Midbrain (tissue), 1 donor: ENCODE measurements at places on chromosomes 16 and 17.
A peak's percentile ranks its signal among the peaks of the same experiment; 100 is the strongest.

- no peak for DNase-seq
These were observed 65.0 kb downstream of the NXN start for GRCh38 chr17:914561-914960.

GRCh38 chr16:80041410-80041809 lies 440.9 kb upstream of the MAF start:
- DNase-seq: no peak

GRCh38 chr17:2363318-2363717 lies 26.0 kb downstream of the SGSM2 start:
- no peak for DNase-seq

DNA sequence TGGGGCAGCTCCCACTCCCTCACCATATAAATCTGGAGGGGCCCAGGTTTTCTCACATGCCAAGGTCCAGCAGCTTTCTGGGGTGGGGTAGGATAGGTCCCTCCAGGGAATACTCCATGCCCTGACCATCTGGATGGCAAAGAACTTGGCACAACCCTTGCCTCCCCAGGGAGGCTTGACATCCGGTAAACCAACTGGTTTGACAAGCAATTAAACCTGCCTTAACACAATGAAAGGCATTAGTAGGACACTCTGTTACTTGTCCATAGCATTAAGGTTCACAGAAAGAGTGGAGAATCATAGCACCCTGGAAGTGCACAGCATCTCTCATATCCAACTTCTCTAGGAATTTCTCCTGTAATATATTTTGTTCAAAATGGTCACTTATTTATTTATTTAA lies 63.9 kb upstream of the MAF start:
- no peak for DNase-seq

GRCh38 chr17:68600931-68601564 lies at the start of gene FAM20A:
TSS of gene FAM20A (minus strand) at chr17:68601367. CDS start at chr17:68600666, 701 bp downstream.
- no peak for DNase-seq

- DNase-seq: no peak
These were observed 330 bp downstream of the CASKIN2 start for GRCh38 chr17:75514919-75515495.

- DNase-seq: no peak
These were observed 71.9 kb downstream of the AXIN2 start for GRCh38 chr17:65489413-65490155.

DNA sequence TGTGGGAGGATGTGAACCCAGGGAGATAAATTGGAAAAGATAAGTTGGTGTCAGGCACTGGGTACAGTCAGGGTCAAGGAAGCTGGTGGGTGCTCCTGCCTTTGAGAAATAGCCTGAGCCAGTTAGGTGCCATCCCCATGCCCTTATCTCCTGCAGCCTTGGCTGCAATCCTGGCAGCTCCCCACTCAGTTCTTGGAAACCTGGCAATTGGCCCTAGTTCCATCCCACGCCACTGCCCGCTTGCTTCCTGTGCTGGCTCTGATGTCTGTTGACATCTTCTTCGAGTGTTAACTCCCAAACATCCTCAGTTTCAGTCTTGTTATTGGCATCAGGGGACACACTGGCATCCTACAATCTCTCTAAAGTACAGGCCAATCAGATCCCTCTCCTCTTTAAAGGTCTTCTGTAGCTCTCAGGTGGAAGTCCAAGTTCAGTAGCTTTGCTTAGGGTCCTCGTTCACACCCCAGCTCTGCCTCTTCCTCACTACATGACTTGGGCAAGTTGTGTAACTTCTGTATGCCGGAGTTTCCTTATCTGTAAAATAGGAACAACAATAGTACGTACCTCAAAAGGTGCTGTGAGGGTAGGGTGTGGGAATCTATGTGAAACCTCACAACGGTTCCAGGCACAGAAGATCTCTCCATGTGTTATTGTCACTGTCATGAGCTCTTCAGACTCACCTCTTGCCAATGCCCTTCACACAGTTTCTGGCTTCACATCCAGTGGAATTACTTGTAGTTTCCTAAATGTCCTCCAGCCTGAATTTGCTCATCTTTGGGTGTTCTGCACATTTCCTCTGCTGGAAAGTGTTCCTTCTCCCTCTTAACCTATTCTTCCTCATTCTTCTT lies 13.5 kb upstream of the PRKAR1A start:
- DNase-seq: no peak

DNA sequence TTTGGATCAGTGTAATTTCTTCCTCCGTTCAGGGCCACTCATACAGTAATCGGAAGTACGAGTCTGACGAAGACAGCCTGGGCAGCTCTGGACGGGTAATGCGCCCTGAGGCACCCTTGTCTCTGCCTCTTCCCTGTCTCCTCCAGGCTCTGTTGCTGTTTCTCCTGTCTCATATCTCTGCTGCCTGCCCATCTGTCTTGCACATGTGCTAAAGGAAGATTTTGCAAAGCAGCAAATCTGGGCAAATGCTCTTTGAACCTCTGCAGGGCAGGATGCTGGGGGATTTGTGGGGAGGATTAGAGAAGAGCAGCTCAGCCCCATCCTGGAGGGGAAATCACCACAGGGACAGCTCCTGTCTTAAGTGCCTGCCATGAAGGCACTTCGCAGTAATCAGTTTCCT lies 32.4 kb upstream of the POLR3E start:
- peak; percentile 7 for DNase-seq

GRCh38 chr17:6162216-6162615 lies 92.0 kb downstream of the WSCD1 start:
- no peak for DNase-seq

GRCh38 chr16:1538804-1539520 lies 5.5 kb downstream of the TMEM204 start:
- DNase-seq: no peak

- DNase-seq: no peak
These were observed 26.2 kb downstream of the C16orf78 start for GRCh38 chr16:49399594-49400364.

DNA sequence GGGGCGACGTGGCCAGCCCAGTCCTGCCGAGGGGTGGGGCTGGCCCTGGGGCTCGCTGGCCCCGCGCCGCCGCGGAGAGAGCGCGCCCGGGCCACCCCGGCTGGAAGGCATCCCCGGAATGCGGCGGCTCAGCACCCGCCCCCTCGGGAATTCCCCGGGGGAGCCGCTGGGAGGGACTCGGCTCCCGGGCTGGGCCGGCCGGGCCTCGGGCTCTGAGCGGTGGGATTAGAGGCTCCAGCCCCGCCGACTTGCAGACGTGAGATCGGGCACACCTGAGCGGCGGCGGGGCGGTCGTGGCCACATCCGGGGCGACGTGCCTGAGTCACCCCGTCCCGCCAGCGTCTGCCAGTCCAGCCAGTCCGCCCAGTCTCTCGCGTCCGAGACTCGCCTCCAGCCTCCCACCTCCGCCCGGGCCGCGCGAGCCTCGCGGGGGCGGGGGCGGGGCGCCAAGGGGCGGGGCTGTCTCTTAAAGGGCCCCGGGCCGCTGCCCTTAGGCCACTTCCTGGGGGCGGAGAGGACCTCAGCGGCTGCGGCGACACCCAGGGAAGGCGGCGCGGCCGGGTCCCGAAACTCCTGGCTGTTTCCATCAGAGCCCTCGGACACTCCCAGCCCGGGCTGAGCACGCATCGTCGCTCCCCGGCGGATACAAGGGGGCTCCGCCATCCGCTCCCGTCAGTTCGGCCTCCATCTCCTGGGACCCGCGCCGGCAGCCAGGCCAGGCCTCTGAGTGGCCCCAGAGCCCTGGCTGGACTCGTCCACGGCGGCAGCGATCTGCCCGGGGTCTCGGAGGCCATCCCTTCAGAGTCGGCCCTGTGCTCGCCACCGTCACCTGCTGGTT lies at the start of gene KCTD11:
TSS of gene KCTD11 (plus strand) at position 498 of the 838 bp plus-strand sequence.
- peak; percentile 75 for DNase-seq

DNA sequence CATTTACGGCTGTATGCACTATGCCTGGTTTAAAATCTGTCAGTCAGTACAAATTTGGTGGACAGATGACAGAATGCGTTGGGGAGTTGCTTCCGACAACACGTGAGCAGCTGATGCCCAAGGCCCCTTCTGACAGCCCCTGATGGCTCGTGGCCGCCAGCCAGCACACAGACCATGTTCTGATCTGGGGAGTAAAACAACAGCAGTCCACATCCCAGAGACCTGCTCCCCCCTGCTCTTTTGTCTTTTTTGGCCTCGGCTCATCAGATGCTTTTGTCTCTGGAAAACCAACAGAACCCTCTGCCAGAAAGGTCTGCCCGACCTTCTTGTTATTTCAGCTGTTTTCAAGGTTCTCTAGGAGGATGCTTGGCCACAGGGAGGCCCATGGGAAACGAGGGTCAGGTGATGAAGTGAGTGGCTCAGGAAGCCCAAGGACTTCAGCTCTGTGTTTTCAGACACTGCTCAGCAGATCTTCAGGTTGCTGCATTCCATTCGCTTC lies 10.8 kb downstream of the ARSG start:
- DNase-seq: no peak

DNA sequence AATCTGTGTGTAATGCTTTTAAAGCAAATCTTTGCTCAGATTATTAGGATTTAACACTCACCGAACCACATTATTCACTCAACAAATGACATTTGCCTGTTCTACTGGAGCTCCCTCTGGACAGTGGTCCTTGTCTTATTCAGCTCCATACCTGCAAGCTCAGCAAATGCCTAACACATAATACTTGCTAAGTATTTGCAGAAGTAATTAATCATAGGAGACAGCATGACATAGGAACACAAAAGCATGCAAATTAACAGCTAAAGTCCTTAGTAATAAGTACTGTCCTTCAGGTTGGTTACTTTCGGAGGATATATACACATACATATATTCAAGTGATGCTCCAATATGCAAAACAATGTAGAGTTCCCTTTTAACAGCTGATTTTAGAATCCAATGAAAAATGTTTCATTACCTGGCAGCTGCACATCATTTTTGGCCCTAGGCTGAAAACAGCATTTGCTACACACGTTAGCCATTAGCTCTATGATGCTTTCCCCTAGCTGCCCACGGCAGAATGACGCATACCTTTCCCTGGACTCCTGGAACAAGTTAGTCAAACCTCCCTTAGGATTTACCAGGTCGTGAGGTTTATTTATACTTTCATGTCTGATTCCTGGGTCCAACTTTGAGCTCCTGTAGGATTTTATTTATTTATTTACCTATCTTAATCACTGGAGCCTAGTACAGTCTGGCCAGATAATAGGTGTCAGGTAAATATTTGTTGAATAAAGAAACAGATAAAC lies 8.6 kb downstream of the BRD7 start:
- no peak for DNase-seq

DNA sequence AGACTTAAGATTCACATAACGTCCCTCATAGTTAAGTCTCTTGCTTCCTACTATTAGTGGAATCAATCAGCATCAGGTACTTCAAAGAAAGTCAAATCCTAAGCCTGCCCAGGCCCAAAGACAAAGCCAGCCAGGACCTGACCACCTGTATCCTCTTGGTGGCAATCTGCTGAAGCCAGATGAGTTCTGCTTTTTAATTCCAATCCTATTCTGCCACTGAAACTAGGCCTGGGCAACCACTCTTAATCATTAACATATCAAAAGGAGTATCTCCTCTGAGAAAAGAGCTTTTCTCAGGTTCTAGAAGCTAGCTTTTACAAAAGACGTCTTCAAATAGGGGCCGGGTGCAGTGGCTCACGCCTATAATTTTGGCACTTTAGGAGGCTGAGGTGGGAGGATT lies 15.1 kb upstream of the GLG1 start:
- DNase-seq: no peak

DNA sequence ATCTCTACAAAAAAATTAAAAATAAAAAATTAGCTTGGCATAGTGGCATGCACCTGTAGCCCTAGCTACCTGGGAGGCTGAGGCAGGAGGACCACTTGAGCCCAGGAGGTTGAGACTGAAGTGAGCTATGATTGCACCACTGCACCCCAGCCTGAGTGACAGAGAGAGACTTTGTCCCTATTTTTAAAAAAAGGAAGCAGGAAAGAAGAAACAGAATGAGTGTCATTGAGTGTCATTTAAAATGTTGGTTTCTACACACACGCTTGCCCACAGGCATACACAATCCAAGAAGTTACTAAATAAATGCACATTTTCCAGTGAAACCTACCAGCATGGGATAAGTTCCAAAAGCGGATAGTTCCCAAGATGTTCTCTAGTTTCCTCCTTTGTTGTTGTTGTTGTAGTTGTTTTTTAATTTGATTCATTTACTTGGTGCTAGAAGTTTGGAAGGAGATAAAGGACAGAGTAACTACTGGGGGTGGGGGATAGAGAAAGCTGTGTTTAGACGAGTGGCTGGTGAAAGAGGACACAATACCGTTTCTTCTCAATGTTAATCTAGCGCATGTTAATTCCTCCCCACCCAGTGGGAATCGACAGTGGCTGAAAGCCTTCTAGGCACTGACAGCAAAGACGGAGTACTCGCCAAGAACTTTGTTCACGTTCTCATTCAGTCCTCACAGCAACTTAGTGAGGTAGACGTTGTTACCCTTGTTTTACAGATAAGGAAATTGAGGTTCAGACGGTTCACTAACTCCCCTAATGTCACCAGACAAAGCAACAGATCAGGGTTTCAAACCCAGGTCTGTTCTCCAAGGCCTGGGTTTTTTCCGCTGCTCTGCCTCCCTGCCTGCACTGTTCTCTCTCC lies 17.3 kb downstream of the MRPS23 start:
- DNase-seq: no peak

DNA sequence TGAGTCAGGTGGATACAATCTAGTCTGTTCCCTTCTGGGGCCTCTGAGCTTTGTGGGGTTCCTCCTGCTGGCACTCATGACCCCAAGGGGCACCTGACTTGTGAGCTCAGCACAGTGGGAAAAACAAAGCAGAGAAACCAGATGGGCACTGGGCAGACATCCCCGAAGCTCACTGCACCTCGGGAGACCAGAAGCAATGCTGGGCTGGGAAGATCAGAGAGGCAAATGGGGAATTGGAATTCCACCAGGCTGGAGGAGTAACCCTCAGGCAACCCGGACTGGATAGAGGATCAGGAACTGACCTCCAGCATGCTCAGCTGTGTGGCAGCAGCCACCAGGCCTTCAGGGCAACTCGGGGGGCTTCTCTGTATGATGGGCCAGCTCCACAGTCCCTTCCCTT lies 50.3 kb downstream of the ABCC12 start:
- no peak for DNase-seq

- DNase-seq: peak; percentile 39
These were observed 34.9 kb downstream of the GTF3C1 start for GRCh38 chr16:27514806-27515205.

DNA sequence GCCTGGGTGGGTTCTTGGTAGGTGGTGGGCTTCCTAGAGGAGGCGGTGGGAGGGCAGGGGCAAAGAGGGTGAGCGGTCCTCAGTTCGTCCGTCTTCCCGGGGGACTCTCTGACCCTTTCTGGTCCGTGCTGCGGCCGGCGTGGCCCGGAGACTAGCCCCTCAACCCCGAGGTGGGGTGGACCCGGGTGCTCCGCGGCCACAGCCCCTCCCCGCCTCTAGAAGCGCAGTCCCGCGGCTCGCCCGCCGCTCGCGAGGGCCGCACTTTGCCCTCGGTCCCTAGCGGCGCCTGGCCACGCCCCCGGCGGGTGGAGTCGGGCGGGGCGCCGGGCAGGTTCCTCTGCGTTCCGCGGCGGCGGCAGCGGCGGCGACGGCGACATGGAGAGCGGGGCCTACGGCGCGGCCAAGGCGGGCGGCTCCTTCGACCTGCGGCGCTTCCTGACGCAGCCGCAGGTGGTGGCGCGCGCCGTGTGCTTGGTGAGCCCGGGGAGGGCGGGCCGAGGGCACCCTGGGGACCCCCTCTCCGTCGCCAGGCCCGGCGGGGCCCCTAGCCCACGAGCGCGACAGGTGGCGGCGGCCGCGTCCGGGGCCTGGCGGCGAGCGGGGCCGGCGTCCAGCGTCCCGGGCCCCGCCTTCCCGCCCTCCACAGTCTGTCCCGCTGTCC lies at the start of gene SYNGR2:
TSS of gene SYNGR2 (plus strand) at position 340 of the 661 bp plus-strand sequence. CDS start at position 376, 36 bp downstream.
- peak; percentile 76 for DNase-seq

- DNase-seq: peak; percentile 23
These were observed 115.5 kb upstream of the SMURF2 start for GRCh38 chr17:64777415-64778239.

- DNase-seq: no peak
These were observed 159.8 kb downstream of the RPTOR start for GRCh38 chr17:80704381-80704819.
